ENCODE measurements at places on chromosomes 2 and 18.

DNA sequence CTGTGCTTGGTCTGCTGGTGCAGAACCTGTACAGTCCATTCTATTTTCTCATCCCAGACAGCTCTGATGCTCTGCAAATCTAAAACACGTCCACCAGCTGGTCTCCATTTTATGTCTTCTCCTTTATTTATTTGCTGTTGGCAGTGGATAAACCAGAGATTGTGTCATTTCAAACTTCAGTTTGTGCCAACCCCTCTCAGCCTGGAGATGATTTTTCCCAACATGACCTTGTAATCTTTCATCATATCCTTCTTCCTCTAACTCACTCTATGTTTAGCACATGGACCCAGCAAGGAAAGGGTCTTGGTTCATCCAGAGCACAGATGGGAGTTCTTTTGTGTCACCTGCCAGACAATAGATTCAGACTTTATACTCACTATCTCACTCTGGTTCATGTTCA lies 273.2 kb downstream of the MTX2 start:
- DNase-seq, result no peak

GRCh38 chr2:148967578-148967977 lies 70.9 kb upstream of the LYPD6B start:
- no peak for DNase-seq

DNA sequence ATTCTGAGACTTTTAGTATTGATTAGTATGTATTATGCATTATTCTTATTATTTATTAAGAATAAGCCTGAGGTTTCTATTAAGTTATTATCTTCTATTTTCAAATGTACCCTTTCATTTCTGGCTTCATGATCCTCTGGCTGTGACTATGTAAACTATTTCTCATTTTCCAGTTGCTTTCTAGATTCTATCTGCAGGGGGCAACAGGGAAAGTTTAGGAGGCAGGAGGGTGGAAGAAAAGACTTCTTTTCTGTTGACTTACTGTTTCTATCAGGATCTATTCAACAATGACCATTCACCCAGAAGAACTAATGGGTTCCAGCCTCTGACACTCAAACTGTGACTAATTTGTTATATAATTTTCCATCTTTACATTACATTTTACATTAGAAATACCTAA lies 653.4 kb upstream of the FSHR start:
- no peak for DNase-seq

- no peak for DNase-seq
Observed at GRCh38 chr18:5772306-5773105, 122.8 kb downstream of the TMEM200C start.

DNA sequence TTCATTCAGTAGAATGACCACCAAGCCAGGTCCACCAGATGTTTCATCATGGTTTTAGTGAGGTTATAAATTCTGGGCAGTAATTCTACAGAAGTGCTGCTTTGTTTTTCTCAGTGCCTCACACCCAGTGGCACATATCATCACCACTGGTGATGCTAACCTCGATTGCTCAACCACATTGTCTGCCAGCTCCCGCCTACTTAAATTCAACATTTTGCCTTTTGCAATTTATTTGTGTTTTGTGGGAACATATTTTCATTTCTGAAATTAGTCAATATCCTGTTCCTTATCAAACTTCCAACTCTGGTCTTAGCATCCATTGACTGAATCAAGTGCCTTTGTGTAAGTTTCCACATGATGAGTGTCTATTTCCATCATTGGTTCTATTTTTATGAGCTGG lies 62.3 kb upstream of the TMEM178A start:
- DNase-seq, result no peak

DNA sequence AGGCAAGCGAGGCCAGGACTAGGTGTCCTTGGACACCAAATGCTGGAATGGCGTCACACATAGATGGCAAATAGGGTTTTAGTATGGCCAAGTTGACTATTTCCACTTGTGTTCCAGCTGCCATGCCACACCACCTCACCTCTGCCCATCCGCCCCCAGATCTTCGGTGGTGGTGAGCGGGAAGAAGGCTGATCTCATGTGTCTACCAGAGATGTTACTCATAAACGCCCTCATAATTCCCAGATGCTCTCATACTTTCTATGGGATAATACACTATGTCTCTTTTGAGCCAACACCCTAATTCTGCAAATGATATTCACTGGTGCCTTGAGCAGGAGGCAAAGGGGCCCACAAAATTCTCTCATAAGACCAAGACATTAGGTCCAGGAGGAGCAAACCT lies 281.1 kb upstream of the FN1 start:
- DNase-seq, result peak; percentile 12

DNA sequence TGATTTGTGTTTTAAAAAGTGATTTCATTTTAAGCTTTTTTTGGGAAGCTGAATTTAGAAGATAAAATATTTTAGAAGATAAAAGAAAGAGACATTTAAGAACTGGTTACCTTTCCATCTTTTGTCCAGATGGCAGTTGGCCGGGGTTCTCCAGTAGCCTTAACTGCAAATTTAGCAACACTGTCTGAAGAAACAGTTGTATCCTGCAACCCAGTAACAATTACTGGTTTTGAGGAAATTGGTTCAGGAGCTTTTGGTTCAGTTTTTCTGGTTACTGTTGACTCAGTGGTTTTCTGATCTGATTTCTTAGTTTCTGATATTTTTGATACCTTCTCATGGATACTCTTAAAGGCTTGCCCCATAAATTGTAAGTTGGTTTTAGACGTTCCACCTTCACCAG lies 49.9 kb downstream of the PLEKHA3 start:
- no peak for DNase-seq

DNA sequence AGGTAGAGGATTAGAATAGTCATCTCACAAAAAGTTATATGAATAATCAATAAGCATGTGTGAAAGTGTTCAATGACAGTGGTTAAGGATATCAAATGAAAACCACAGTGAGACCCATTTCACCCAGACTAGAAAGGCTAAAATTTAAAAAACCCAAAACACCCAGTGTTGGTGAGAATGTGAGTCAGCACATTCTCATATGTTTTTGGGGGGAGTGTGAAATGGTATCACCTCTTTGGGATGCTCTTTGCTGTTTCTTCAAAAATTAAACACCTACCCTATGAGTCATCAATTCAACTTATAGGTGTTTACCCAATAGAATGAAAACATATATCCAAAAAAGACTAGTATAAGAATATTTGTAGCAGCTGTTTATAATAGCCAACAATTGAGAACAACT lies 69.8 kb downstream of the MAP3K20 start:
- DNase-seq, result no peak

GRCh38 chr2:238851761-238852160 lies 3.9 kb downstream of the TWIST2 start:
- DNase-seq, result peak; percentile 60

- DNase-seq, result peak; percentile 48
Observed at GRCh38 chr2:188193230-188193629, 98.4 kb upstream of the GULP1 start.

DNA sequence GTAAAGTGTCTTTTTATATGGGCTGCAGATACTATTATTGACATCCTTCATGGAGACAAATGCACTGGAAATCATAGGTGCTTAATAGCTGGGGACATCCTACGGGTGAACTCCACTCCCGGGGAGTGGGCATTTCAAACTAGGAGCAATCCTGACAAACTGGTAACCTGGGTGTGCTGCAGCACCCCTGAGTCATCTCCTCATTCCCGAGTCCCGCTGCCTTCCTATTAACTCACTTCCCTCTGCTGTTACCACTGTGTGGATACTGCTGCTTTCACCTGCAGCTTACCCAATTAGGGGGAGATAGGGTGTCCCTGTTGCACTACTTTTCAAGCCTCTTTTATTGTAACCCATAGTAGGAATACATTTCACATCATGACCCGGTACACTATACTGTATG lies 134.2 kb downstream of the RAPGEF4 start:
- DNase-seq, result peak; percentile 41

DNA sequence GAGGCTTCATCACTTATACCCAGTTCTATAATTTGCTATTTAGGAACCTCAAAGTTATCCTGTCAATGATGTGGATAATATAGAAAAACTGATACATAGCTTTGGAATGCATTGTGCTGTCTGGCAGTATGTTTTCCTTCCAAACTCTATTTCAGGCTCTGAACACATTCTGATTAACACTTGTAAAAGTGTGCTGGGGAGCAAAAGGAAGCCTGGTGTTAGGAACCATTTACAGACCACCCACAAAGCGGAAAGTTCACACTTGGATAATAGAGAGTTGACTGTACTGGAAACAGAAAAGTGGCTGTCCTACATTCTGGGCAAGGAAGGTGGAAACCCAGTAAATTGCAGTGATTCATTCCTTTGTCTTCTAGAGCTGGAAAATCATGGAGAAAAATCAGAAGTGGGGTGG lies 114.5 kb upstream of the ZFP36L2 start:
- DNase-seq, result peak; percentile 75

DNA sequence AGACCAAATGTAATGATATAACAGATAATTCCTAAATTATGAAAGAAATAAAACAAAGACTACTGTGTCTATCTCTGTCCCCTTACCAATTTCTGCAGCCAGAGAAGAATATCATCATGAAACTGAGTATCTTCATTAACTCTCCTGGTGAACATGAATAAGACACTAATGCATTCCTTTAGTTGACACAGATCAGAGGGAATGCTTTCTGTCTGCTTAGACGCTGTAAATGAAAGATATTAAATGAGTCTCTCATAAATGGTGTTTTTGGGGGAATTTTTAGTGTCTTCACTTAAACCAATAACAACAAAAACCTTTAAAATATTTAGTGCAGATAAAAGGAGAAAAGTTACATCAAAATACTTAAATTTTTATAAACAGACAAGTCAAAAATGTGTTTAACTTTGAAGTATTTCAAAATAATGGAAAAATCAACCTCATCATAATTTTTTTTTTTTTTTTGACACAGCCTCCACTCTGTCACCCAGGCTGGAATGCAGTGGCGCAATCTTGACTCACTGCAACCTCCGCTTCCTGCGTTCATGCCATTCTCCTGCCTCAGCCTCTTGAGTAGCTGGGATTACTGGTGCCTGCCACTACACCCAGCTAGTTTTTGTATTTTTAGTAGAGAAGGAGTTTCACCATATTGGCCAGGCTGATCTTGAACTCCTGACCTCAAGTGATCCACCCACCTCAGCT lies 16.0 kb downstream of the EPG5 start:
- peak; percentile 92 for DNase-seq

- DNase-seq, result no peak
Observed at GRCh38 chr2:220219371-220219770, 591.9 kb downstream of the SLC4A3 start.

DNA sequence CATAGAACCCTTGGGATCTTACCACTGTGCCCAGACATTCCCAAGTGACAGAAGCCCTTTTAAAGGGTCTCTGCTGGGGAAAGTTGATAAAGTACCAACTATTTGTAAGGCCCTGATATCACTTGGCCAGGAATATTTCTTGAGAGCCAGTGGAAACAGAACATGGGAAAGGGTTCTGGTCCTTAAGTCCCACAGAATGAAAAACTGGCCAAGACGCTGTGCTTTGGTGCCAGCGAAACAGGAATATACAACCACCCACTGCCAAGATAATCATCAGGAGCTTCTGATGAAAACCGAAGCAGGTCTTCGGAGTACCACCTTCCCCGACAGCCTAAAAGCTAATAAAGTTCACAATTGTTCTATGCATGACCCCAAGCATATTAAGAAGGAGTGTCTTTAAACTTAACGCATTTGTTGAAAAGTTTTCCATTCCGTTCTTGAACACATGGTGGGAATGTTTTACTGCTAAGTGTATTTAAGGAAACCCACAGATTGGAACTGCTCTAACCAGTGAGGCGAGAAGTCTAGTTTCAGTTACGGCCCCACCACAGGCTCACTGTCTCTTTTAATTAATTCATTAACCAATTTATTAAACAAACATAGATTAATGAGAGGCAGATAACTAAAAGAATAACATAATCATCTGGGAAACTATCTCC lies 152.6 kb downstream of the ANKRD44 start:
- DNase-seq, result no peak

GRCh38 chr2:237132799-237133198 lies 47.1 kb downstream of the COPS8 start:
- peak; percentile 33 for DNase-seq

DNA sequence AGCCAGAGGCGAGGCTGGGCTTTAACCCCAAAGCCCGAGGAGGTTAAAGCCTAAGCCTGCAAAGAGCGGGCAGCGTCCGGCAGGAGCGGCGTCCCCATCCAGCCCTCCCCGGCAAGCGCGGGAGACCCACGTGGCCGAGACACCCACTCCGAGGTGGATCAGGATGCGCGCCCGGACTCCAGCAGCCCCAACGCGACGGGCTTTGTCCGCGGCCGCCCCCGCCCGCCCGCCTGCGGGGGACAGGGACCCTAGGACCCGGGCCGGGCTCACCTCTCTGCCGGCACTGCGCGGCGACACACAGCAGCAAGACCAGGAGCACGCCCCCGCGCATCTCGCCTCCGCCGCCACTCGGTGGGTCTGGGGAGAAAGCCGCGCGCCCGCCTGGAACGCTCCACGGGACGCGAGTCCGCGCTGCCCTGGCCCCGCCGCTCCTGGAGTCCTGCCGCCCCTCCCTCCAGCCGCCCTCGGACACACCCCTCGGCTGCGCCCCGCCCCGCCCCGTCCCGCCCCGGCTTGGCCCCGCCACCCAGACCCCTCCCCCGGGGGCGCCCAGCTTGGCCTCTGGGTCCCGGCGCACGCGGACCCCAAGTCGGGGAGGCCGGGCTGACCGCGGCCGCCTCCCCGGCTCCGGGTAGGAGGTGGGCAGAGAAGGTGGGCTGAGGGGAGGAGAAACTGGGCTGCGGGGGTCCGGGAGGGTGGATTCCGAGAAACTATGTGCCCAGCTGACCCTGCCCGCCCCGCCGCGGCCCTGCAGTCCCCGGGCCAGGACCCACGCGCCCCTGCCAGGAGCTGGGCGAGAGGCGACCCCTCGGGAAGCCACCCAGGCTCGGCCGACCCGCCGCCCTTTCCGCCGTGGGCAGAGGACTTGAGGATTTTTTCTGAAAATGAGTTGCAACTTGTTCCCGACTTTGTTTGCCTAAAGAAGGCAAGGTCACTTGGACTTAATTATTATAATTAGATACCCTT lies at the start of gene LAMA1:
Gene LAMA1 (minus strand): TSS at position 408 of the 966 bp plus-strand sequence. CDS start 77 bp downstream, at position 331.
- peak; percentile 1 for DNase-seq

GRCh38 chr18:78521744-78522143 lies 457.9 kb upstream of the SALL3 start:
- DNase-seq, result no peak

DNA sequence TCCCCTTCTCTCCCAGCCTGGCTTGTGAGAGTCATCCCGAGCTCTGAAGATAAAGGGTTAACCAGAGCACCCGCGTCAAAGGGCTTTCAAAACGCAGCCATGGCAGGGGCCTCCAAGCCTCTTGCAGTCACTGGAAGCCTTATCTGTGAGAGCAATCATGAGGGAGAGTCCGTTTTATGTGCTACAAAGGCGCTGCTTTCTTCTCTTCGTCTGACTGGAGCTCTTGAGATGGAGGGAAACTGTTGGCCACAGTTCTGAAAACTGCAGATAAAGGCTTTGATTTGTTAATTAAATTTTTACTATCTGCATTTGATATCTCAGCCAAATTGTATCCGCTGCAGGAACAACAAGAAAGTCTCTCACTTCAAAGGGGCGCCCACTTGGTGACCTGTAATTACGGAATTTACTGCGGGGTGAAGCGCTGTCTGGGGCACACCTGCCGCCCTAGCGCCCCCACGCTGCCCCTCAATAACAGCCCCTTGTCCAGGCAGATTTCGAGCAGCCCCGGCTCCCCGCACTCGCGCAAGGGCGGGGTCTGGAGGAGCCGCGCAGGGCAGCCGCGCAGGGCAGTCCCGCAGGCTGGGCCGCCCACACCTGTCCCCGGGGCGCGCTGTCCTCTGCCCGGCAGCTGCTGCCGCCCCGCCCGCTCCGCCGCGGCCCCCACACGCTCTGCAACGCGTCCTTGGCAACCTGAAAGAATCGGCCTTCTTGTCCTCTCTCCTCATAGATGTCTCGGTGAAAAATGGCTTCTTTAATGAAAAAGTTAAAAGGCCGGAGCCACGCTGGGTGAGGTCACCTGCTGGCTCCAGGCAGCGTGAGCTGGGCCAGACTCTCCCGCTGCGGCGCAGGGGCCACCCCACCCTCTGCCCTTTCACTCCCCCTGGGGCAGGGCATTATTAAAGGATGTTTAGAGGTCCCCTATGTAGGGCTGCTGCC lies 217.9 kb downstream of the VAPA start:
- no peak for DNase-seq
